ENCODE measurements at places on chromosomes 12 and 14. TPM values are rescaled to one million over a fixed set of nuclear protein-coding genes. Genes with fewer than 3 reads are reported as not detected.

DNA sequence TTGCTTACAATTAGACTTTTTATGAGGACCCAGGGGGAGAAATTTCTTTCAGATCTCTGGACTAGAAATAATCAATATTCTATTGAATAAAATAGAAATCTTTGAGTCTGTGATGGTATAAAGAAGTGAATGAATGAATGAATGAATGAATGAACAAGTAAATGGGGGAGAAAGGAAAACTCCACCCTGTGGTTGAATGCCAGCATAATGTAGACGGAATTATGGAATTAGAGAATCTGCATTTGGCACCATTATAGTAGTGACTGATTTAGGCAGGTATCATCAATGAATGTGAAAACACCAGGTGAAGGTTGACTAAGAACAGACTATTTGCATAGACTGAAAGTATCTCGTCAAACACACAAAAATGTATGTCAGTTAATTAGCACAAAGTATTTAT lies 135.0 kb downstream of the FBXL14 start:
- no peak for DNase-seq

DNA sequence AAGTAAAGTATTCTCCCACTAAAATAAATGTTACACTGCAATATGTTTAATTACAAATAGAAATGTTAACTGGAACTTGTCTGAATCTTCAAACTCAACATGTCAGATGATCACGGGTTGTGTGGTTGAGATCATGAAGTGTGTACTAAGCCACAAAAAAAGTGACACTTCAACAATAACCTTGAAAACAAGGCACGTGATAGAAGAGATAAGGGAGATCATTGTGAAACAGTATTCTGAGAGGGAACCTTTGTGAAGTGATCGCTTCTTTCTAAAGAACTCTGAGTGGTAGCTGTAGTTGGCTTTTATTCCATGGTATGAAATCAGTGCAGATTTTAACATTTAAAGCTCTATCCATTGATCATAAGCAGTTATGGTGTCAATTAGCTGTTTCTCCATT lies 60.0 kb downstream of the LIN52 start:
- DNase-seq = no peak

The RTN1 gene
- 15.4 TPM for total RNA-seq

The ACACB gene
- total RNA-seq = 1,896 TPM

The PIGH gene
- total RNA-seq = 16.9 TPM

The AMN gene
- 1.8 TPM for total RNA-seq
